Globus pallidus (tissue), 1 donor: ENCODE measurements at places on chromosomes 4 and X.

- no peak for DNase-seq
Observed at GRCh38 chr4:36042122-36042970, 202.0 kb downstream of the ARAP2 start.

- DNase-seq: no peak
Observed at GRCh38 chr4:88821522-88821921, 123.9 kb upstream of the NAP1L5 start.

- no peak for DNase-seq
Observed at GRCh38 chrX:9467146-9467545, 2.3 kb downstream of the TBL1X start.

DNA sequence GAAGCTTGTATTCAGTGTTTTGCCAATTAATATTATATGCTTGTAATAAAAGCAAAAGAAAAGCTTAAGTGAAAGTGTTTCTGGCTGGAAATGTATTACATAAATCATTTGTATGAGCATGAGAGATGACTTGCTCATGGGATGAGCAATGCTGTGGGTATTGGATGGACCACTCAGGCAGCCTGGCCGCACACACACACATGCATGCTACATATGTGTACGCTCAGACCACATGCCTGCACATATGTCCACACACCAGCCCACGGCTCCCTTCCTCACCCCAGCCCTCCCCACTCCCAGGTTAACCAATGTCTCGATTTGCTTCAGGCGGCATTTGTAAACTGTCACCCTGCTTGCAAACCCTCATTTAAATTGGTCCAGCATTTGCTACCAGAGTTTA is 55.9 kb downstream of the CPLX1 start:
- DNase-seq: no peak

GRCh38 chr4:125728568-125728967 is 413.8 kb downstream of the FAT4 start:
- DNase-seq: no peak

DNA sequence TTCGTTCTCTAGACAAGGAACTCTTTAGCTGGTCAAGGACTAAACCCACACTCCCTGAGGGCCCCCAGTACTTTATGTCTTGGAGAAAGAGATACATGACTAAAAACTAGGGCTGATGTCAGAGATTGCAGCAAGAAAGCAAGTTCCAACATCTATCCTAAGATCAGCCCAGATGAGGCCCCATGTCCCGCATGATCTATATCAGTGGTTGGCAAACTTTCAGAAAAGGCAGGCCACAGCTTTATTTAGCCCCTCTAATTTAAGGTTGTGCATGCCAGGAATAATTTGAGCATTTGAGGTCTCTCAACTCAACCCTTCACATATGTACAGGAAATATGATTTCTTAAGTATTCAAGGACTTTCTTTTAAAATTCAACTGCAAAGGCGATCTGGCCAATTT is 44.1 kb upstream of the FRMD7 start:
- DNase-seq: no peak

GRCh38 chr4:51895816-51896408 is 53.0 kb downstream of the DCUN1D4 start:
- DNase-seq: peak; percentile 79

DNA sequence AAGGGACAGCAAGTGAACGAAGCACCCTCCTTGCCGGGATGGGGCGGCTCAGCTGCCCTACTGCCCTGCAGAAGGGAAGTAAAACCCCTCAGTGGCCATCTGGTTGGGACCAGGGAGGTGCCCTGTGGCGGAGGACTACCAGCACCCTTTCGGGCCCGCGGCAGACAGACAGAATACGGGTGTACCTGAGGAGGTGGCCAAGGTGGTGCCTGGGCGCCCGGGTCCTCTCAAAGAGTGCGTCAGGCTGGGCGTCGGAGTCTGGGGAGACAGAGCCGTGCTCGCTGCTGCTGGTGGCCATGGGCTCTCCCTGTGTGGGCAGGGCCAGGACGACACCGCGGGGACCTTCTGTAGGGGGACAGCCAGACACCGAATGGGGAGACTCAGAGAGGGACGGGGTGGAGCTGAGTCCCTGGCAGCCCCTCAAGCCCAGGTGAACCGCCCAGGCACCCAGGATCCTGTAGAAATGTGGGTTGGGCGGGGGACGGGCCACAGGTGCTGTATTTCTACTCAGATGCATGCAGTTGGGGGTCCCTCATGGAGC is 29.7 kb downstream of the PDHA1 start:
- no peak for DNase-seq

DNA sequence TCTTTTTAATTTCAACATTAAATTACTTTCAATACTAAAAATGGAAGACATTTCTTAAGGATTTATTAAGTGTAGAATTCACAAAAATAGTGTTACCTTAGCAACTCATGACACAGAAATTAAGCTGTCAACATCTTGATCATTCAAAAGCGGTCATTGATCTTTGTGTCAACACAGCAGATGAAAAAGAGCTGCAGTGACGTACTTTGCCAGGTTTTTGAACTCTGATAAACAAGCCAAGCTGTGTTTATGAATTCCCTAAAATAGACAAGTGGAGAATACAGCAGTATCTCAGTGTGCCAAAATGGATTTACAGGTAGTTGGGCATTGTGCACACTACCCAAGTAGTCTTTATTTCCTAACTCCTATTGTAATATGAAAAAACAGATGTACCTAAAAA is 1141.8 kb upstream of the PCDH7 start:
- DNase-seq: no peak

- peak; percentile 26 for DNase-seq
Observed at GRCh38 chrX:47854474-47854873, 17.8 kb downstream of the ZNF81 start.

GRCh38 chr4:173934933-173935620 is 348.4 kb downstream of the FBXO8 start:
- no peak for DNase-seq

DNA sequence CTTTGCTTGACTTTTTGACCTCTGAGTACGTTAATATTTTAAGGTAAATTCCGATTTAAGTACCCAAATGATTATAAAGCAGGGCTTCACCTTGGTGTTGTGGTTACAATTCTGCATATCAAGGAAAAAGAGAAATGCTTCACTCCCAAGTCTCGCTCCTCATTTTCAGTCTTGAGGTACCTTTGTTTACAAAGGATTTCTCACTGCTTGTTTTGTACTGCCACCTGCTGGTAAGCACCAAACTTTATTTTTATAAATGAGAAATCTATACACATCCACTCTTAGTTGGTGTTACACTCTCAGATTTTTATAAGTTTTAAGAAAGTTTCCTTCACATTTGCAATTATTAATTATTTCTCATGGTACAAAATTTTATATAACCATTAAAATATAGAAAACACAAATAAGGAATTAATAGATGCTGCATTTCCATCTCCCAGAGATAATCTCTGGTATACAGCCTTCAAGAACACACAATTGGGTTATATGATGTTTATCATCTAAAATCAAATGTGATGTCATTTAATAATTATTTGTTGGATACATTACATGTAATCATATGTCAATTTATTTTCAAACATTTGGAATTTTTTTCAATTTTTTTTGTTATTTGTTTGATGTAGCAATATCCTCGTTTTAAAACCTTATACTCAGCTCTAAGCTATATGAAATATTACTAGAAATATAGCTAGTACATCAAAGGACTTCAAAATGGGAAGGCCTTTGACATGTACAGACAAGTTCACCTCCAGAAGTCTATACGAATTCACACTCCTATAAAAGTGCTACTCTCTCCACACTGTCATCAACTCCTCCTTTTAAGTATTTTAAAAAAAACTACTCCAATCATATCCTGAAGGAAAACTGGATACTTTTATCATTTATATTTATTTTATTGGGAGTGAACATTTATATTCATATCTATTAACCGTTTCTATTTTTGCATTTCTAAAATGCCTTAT is 179.9 kb downstream of the KCNIP4 start:
- DNase-seq: peak; percentile 66

DNA sequence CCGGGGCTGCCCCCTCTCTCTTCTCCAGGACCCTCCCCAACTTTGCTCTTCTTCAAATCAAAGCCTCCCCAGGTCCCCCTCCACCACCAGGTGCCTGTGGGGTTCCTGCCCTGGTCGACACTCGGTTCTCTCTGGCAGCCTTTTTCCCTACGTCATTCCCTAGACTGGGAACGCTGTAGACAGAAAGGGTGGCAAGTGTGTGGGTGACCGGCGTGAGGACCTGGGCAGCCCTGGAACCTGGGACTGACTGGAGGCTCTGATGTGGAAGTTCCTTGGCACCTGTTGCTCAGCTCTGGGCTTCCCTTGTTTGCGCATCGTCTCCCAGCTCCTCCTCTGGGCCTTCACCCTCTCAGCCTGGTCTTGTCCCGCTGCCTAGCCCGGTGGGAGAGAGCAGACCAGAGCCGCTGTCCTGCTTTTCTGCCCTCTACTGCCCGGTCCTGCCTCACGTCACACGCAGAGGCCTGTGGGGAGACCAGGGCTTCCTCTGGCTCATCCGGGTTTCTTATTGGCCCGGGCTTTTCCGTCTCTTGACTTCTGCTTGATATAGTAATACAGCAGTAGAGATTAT is 1.3 kb downstream of the TACC3 start:
- no peak for DNase-seq

GRCh38 chr4:25844961-25845712 is 17.7 kb downstream of the SEL1L3 start:
- DNase-seq: no peak
